ENCODE measurements at places on chromosomes 2 and 18.

- DNase-seq: no peak
These were observed 78.5 kb downstream of the PPP1R1C start for GRCh38 chr2:182064019-182064778.

DNA sequence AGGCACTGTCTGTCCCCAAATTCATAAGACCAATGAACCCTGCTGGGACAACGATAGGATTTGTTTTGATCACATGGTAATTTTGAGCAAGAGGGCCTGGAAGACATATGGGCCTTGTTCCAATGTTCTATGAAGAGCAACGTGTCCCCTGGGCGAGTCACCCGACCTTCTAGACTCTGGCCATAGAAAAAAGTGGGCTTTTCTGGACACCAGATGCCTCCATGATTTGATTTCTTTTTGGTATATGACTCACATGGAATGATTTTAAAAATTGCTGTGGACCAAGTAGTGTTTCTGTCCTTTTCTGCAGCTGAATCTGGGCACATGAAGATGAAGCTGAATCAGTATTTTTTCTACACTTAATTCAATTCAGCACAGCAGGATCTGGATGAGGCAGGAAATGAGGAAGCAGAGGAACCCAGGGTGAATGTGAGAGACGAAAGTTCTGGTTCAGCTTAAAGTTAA lies 104.9 kb downstream of the CDC42EP3 start:
- DNase-seq: no peak

DNA sequence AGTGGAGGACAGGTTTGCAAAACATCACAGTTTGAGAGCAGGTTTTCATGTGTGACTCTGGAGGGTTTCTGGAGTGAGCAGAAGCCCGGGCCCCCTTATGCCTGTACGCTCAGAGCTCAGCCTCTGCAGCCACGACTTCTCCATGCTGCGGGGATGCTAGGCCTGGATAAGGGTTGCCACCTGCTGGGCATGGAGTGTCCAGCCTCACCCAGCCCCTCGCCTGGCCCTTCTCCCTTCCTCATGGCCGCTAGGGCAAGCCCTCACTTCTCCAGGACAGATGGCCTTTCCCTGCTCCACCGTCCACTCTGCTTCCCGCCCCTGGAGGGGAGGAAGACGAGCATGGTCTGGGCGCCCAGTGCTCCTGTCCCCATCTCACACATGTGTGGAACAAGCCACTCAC lies 318.7 kb downstream of the GBX2 start:
- no peak for DNase-seq

GRCh38 chr2:6944555-6944954 lies 27.3 kb downstream of the RNF144A start:
- no peak for DNase-seq

DNA sequence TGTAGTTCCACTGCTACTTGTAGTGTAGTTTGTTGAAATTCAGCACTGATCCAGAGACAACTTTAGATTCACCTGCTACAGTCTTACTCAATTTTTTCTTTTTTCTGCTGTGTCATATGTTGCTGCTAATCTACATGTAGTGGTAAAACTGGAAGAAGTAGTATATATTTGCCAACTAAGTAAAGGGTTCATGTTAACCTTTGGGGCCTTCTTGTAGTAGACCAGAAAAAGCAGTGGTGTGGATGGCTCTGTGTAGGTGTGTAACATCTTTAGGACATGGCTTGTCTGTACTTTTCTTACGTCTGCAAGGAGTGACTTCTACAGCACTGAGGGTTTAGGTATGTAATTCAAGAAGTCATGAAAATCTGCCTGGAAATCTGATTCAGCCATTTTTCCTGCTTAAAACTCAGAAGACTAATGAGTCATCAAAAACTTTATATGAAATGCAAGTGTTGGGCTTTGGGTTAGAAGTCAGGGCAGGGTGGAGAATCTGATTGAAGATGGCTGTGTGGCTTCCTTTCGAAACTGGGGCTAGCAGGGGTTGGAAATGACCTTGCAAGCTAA lies 8.4 kb downstream of the PTPRM start:
- no peak for DNase-seq

DNA sequence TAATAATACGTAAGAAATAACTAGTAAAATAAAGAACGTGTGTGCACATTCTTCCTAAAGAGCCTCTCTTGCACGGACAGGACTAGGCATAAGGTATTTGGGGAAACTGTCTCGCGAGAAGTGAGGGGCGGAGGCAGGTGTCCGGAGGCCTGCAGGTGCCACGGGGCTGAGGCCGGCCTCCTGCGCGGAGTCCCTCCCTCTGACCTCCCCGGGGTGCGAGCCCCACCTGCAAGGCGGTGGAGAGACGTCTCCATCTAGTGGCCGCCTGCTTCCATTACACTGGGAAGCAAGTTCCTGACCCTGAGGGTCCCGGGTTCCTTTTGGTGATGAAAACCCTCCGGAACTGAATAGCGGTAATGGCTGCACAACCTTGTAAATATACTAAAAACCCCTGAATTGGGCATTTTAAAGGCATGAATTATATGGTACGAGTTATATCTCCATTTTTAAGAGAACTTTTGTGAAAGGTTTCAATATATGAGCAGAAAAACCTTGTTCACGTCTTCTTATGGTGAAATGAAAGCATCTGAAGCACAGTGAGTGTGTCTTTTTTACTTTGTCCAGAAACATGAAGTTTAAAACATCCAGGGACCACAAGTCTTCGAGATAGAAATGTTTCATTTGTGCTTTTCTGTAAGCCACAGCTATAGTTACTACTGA lies 35.5 kb upstream of the CTDP1 start:
- peak; percentile 64 for DNase-seq

DNA sequence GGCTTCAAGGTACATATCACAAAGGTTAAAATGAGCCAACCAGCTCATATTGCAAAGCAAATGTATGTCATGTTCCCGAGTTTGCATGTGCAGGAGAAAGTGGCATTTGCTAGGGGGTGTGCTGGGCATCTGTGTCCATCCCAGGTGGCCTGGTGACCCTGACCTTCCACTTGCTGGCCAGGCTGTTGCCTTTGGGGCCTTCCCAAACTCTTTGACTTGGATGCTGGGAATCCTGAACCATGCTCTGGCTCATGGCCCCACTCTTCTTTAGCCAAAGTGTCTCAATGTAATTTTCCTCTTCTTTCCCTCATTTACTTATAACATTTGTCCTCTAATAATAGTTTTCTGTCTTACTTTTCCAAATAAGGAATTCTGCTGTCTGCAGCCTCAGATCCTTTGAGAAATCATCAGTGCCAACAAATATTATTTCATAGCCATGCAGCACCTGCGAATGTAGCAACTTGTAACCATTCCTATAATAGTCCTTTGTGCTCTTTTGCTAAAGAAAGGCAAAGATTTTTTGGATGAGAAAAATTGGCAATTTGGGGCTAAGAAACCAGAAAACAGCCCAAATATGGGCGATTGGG lies 64.2 kb downstream of the MTCL1 start:
- no peak for DNase-seq

- DNase-seq: peak; percentile 67
These were observed 1.9 kb downstream of the PIEZO2 start for GRCh38 chr18:11147371-11147951.

- DNase-seq: no peak
These were observed 3.5 kb downstream of the PTMA start for GRCh38 chr2:231711677-231712450.

- no peak for DNase-seq
These were observed 418.8 kb downstream of the ARHGAP15 start for GRCh38 chr2:143548032-143548431.

GRCh38 chr2:39385172-39385571 lies 51.9 kb downstream of the MAP4K3 start:
- no peak for DNase-seq

GRCh38 chr2:101533561-101534148 lies 58.7 kb upstream of the RFX8 start:
- DNase-seq: peak; percentile 32

- no peak for DNase-seq
These were observed 132.8 kb upstream of the CYRIA start for GRCh38 chr2:16798472-16798871.

DNA sequence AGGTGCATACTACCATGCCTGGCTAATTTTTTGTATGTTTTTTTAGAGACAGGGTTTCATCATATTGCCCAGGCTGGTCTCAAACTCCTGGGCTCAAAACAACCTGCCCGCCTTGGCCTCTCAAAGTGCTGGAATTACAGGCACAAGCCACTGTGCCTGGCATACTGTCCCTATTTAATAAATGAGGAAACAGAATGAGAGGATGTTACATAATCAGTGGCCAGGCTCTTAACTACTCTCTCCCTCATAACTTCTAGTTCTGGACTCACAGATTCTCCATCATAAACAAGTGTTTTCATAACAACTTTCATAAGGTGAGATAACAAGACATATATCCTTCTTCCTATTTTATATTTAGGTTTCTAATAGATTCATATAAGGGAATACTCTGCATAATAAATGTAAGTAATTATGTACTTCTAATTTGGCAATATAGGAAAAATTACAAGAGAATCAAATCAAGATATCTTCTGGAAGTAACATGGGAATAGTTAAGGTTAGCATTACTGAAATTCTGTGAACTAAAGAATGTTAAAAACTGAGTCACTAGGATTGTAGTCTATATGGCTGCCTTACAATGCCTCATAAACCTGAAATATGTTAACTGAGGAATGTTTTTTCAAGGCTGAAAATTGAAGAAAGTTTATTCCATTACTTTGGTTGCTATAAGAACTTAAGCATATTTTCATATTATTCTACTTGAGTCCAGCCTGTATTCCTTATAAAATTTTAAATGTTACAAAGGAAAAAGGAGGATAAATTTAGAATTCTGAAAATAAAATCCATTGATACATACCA lies 71.3 kb downstream of the SLC25A12 start:
- no peak for DNase-seq

- no peak for DNase-seq
These were observed at the start of gene HOXD12 for GRCh38 chr2:176099728-176100546. Gene HOXD12 (plus strand): TSS chr2:176099795. CDS start chr2:176099802, 7 bp downstream.

- DNase-seq: no peak
These were observed 111.9 kb upstream of the LYPD6 start for GRCh38 chr2:149218497-149218896.

DNA sequence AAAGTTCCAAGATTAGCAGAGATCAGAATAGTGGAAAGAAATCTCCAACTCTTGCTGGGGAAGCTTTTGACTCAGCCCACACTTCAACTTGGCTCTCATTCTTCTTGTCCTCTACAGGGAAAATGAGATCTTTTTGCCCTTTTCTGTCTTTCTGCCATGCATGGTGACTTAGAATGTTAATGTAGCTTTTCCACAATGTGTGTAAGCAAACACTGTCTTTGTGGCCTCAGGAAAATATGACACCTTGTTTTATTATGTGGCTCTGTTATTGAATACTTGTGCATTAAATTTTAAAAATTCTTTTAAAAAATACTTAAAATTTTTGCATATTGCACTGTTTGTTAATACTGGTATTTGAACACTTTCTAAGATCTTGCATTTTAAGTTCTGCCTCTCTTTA lies 65.4 kb upstream of the WDR75 start:
- DNase-seq: no peak

GRCh38 chr2:7020939-7021470 lies 103.8 kb downstream of the RNF144A start:
- DNase-seq: no peak

DNA sequence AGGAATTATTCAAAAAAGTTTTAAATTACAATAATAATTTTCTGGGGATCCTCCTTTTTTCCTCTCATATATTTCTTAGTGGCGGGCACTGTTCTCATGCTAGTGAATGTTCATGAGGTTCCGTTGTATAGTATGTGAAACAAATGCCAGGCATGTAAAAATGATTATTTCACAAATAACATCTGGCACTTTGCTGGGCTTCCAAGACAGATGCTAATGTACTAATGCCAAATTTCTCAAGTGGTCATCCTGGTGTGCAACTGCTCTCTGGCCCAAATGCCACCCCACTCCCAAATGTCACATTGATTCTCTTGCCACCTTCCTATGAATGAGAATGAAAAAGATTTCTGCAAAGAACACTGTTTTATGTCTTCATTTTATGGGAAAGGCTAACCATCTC lies 564.0 kb upstream of the GCFC2 start:
- DNase-seq: no peak

GRCh38 chr2:8767324-8767723 lies 70.1 kb downstream of the KIDINS220 start:
- no peak for DNase-seq

GRCh38 chr2:167860082-167860481 lies 387.3 kb downstream of the STK39 start:
- no peak for DNase-seq

- DNase-seq: no peak
These were observed 66.4 kb upstream of the CCBE1 start for GRCh38 chr18:59763541-59764136.

DNA sequence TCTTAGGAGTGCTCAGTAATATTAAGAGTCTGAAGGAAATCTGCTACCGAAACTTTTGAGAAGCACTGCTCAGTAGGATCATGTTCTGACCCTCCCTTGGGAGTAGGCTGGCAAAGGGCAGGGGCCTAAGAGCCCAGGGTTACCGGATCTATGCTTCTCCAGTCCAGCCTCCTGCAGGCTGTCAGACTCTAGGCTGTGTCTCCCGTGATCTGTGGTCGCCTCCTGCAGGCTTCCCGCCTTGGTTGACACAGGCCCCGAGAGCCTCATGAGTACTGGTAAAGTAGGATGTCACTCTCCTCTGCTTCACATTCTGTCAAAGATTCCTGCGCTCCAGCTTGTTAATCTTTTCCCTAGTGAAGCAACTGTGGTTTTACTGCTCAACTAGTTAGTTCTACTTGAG lies 647.8 kb upstream of the RAB6C start:
- DNase-seq: no peak

All from DMS79 treated with DMSO at 0.1 percent for 48 hours (cell line).